Suprapubic skin (tissue), 4 donors: ENCODE measurements at places on chromosomes 5 and 9. TPM values are rescaled to one million over a fixed set of nuclear protein-coding genes. Genes with fewer than 3 reads are reported as not detected.

HABP4 gene
- total RNA-seq = 3.9 TPM

CCDC183 gene
- total RNA-seq = 2.6 TPM

PRLR gene
- total RNA-seq = 18.6 TPM

CDH18 gene
- total RNA-seq = 0.76 TPM

ZNF354C gene
- 2.1 TPM for total RNA-seq

- DNase-seq = no peak
- H3K4me1 ChIP-seq = peaks cover 6% of the 10 kb centered on the region
- no peak overlapping the region for H3K4me3 ChIP-seq
- H3K36me3 ChIP-seq = no peaks in the 10 kb centered on the region
- H3K27me3 ChIP-seq = no peaks in the 10 kb centered on the region
These were observed 60.8 kb upstream of the TMC1 start for GRCh38 chr9:72460342-72461312.

- no peaks in the 10 kb centered on the region for H3K27me3 ChIP-seq
- H3K36me3 ChIP-seq = no peaks in the 10 kb centered on the region
- H3K4me3 ChIP-seq = no peak overlapping the region
- peak; percentile 41 for DNase-seq
These were observed 70.8 kb upstream of the COL5A1 start for GRCh38 chr9:134570711-134571325.

DNA sequence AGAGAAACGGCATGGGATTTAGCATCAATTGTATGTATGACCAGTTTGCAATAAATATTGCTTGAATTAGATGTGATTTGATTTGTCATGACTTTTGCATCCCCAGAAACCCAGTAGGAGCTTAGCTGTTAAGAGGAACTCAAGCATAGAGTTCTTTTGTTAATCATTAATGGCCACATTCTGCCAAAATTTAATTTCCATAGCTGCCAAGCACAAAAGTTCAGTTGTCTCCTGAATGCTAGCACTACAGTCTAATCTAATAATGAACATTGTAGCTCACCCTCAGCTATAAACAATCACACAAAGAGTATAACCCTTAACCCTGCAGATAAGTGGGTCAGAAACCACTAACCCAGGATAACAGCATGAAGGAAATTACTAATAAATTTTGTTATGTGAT is 169.8 kb upstream of the GRAMD2B start:
- DNase-seq = no peak
- no peaks in the 10 kb centered on the region for H3K27me3 ChIP-seq
- no peaks in the 10 kb centered on the region for H3K4me1 ChIP-seq
- H3K4me3 ChIP-seq = no peak overlapping the region
- H3K27ac ChIP-seq = no peak overlapping the region
- H3K36me3 ChIP-seq = no peaks in the 10 kb centered on the region

DNA sequence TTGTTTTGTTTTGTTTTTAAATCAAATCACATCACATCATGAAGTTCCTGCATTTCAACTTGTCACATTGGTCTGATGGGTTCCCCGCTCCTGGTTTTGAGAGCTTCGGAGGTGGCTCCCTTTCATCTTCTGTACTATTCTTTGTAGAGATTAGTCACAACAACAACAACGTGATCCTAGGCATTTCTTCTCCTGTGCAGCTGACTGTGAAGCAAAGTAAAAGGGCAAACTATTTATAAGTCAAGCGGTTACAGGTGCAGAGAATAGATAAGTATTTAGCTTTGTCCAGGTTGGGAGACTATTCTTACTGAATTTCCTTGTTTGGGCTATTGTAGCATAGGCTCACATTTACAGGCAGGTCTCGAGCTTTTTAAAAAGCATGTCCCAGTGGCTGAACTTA is 197.7 kb upstream of the CDKN2B start:
- H3K27me3 ChIP-seq = no peaks in the 10 kb centered on the region
- DNase-seq = no peak
- H3K27ac ChIP-seq = no peak overlapping the region
- H3K4me3 ChIP-seq = no peak overlapping the region
- no peaks in the 10 kb centered on the region for H3K36me3 ChIP-seq

GRCh38 chr5:13552361-13552760 is 392.1 kb downstream of the DNAH5 start:
- H3K27me3 ChIP-seq = no peaks in the 10 kb centered on the region
- DNase-seq = no peak
- no peaks in the 10 kb centered on the region for H3K36me3 ChIP-seq
- no peak overlapping the region for H3K27ac ChIP-seq
- no peaks in the 10 kb centered on the region for H3K4me1 ChIP-seq

GRCh38 chr9:89849096-89849495 is 244.3 kb downstream of the GADD45G start:
- no peak overlapping the region for H3K27ac ChIP-seq
- H3K4me1 ChIP-seq = peaks cover 21% of the 10 kb centered on the region
- no peak overlapping the region for H3K4me3 ChIP-seq
- H3K36me3 ChIP-seq = no peaks in the 10 kb centered on the region

DNA sequence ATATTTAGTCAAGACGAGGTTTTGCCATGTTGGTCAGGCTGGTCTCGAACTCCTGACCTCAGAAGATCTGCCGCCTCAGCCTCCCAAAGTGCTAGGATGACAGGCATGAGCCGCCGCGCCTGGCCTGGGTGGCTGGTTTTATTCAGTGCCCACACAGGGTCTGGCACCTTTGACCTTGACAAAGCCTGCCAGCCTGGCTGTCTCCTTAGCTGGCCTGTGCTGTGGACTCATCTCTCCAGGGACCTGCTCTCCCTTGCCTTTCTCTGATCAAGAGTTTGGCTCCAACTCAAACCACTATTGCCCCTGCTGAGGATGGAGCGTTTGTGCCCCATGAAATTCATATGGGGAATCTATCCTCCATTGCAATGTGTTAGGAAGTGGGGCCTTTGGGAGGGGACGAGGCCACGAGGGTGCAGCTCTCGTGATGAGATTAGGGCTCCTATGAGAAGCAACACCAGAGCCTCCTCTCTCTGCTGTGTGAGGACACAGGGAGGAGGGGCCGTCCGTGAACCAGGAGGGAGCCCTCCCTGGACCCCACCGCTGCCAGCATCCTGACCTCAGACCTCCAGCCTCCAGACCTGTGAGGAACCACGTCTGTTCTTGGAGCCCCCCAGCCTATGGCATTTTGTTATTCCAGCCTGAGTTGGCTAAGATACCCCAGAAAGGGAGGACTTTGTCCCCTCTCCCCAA is 45.0 kb downstream of the MRPL36 start:
- H3K4me3 ChIP-seq = no peak overlapping the region
- DNase-seq = peak; percentile 28
- H3K4me1 ChIP-seq = no peaks in the 10 kb centered on the region
- H3K36me3 ChIP-seq = no peaks in the 10 kb centered on the region
- H3K27ac ChIP-seq = no peak overlapping the region

DNA sequence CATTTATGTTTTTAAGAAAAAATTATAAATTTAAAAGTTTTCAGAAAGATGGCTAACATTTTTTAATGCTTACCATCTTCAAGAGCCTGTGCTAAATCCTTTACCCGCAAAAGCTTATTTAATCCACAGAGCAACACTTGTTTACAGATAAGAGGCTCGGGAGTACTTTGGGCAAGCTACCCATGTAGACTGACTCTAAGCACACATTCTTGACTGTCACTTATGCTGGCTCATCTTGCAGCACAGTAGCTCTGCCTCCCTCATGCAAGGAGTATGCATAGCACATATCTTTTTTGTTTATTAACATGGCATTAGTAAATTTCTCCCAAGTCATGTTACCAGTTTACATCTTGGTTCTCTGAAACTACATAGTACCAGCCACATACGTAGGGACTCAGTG is 14.7 kb downstream of the SH3RF2 start:
- no peak overlapping the region for H3K27ac ChIP-seq
- no peak overlapping the region for H3K4me3 ChIP-seq
- peaks cover 43% of the 10 kb centered on the region for H3K4me1 ChIP-seq
- no peaks in the 10 kb centered on the region for H3K36me3 ChIP-seq
- no peaks in the 10 kb centered on the region for H3K27me3 ChIP-seq

DNA sequence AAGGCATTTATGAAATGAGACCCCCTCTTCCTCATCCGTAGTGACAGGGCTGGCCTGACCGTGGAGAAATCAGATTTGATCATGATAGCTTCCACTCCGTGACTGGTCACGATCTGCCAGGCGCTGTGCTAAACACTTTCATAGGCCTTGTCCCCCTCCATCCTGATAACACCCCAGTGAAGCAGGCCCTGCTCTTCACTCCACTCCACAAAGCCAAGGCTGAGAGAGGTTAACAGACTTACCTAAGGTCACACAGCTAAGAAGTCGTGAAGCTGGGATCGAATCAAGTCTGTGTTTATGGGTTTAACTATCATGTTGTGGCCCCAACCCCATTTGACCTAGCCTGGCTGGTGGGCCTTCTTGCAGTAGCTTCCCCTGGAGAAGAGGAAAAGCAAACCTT is 53.3 kb upstream of the IL17B start:
- H3K36me3 ChIP-seq = no peaks in the 10 kb centered on the region
- no peaks in the 10 kb centered on the region for H3K27me3 ChIP-seq
- H3K4me3 ChIP-seq = no peak overlapping the region
- DNase-seq = no peak

GRCh38 chr5:71810023-71810422 is 90.9 kb downstream of the CARTPT start:
- H3K4me1 ChIP-seq = peaks cover 11% of the 10 kb centered on the region
- H3K27ac ChIP-seq = no peak overlapping the region
- peaks cover under 1% of the 10 kb centered on the region for H3K27me3 ChIP-seq
- no peak for DNase-seq
- H3K36me3 ChIP-seq = no peaks in the 10 kb centered on the region

DNA sequence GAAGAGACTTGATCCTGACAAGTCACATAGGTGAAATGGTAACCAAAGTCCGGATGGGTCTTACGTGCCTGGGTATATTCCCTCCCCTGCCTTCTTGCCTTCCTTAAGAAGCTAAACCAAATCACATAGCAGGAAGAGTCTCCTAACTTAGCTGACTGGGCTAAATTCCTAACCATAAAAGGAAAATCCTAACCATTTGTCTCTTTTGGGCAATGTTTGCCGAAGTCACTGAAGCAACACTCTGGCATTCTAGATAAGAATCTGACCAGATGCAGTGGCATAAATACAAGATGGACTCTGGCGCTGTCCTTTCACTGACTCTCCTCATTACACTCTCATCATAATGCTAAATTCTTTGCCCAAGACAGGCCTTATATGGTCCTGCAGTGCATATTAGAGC is 625.5 kb upstream of the RORB start:
- DNase-seq = no peak
- no peak overlapping the region for H3K27ac ChIP-seq
- no peak overlapping the region for H3K4me3 ChIP-seq
- no peaks in the 10 kb centered on the region for H3K36me3 ChIP-seq

DNA sequence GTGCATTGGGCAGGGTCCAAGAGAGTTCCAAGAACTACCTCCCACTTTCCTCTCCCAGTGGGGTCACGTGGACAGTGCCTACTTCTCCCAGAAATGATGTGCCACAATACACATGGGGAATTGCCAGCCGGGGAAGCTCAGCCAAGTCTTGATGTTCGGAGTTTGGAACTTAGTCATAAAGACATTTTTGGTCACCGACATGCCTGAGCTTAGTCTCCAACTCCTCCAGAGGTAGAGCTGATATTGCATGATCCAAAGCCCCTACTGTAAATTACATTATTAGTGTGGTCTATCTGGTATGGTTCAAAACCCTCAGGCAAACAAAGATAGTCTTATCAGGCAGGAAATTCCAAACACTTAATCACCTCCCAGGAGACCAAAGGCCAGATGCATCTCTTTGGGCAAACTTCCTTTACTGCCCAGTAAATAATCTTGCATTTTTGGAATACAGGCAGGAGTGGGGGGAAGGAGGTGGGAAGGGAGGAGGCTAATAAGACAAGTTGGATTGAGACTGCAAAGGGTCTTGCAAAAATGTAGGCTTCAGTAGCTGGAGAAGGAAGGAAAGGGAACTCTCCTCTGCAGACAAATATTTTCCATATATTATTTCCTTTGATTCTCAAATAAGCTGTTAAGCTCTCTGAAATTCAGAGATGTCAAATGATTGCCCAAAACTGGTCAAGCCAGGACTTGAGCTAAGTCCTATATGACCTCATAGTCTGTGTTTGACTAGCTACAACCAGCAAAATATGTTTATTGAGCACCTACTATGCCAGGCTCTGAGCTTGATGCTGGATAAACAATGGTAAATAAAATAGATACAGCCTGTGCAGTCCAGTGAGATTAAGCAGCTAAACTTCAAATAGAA is 99.4 kb downstream of the DRD1 start:
- H3K27ac ChIP-seq = no peak overlapping the region
- H3K4me3 ChIP-seq = no peak overlapping the region
- H3K4me1 ChIP-seq = no peaks in the 10 kb centered on the region
- DNase-seq = no peak

DNA sequence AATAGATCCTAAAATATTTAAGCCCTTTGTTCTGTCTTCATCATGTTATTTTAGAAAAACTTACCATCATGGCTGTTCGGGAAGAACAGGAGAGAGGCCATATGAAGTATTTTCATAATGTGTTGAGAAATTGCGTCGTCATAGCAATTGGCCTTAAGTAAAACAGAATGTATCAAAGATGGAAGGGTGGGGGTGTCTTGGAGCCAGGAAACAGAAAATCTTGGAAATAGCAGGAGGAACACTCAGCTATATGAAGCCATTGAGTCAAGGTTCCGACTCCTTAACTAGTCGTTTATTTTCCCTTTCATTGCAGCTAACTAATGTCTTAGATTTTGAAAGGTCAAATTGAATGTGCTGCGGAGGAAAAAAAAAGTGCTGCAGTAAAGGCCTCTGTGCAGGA is 1.3 kb downstream of the SPTAN1 start:
- no peaks in the 10 kb centered on the region for H3K36me3 ChIP-seq
- H3K4me1 ChIP-seq = peaks cover 72% of the 10 kb centered on the region
- H3K27ac ChIP-seq = peak overlapping the region; percentile 96
- no peak for DNase-seq

GRCh38 chr5:55681301-55681700 is 30.8 kb downstream of the SLC38A9 start:
- H3K4me1 ChIP-seq = peaks cover 5% of the 10 kb centered on the region
- H3K4me3 ChIP-seq = no peak overlapping the region
- no peak overlapping the region for H3K27ac ChIP-seq
- DNase-seq = no peak
- no peaks in the 10 kb centered on the region for H3K36me3 ChIP-seq
- H3K27me3 ChIP-seq = no peaks in the 10 kb centered on the region

DNA sequence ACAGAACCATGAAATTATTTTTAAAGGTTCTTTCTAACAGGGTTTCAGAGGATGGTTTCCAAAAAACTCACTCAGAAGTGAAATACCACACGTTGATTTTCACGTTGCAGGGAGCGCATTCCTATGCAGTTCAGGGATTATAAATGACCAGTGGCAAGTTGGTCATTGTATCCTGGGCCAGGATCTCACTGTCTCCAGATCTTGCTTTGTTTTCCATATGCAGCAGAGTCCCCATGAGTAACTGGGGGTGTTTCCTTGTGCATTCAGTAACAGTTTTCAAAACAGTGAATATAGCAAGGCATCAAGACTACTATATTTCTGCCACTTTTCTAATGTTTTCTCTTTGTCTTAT is 1064.9 kb upstream of the DMAC1 start:
- H3K27me3 ChIP-seq = no peaks in the 10 kb centered on the region
- H3K4me3 ChIP-seq = no peak overlapping the region
- no peaks in the 10 kb centered on the region for H3K36me3 ChIP-seq
- H3K27ac ChIP-seq = no peak overlapping the region
- H3K4me1 ChIP-seq = no peaks in the 10 kb centered on the region
- no peak for DNase-seq
